ENCODE measurements at places on chromosomes 7 and 10.

GRCh38 chr7:43612599-43613589 is 30.0 kb downstream of the STK17A start:
- DNase-seq, result peak; percentile 24

DNA sequence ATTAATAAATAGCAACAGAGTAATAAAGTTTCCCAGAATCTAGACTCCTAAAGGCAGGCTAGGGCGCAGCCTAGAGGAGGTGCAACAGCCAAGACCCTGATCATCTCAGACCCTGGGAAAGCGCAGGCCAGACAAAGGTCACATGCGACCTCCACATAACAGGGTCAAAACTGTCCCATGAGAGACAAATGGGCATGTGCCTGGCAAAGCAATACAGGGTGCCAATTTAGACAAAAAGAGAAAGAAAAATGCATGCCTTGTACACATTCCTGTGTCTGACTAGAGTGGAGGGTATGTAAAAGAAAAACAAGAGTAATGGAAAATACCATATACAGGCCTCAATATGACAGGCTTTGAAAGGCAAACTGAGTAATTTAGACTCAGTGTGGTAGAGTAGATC is 22.2 kb downstream of the MPP7 start:
- no peak for DNase-seq

DNA sequence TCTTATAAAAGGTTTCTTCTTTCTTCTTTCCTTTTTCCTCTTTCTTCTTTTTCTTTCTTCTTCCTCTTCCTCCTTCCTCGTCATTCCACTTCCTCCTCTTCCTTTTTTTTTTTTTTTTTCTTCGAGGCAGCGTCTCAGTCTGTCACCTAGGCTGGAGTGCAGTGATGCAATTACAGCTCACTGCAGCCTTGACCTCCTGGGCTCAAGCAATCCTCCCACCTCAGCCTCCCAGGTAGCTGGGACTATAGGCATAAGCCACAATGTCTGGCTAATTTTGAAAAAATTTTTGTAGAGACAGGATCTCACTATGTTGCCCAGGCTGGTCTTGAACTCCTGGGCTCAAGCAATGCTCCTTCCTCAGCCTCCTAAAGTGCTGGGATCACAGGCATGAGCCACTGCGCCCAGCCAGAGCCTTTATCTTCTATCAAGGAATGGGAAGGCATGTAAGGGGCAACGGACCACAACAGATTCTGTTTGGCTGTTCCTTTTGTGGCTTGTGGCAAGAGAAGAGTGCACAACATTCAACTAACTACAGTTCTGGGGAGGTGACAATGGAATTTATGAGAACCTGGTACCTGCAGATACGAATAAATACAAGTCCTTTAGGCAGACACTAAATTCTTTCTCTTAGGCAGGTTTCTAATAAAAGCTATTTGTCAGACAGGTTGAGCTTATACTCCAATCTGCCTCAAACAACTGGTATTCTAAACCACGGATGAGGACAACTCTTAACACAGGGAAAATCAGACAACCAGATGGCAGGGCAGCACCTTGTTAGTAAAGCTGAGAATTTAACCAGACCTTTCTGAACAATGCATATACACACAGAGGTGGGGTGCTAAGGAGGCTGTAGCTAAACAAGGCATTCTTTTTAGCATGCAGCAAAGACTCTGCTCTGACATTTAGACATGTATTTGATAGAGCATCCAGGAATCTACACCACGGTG is 100.3 kb downstream of the DOCK4 start:
- no peak for DNase-seq

DNA sequence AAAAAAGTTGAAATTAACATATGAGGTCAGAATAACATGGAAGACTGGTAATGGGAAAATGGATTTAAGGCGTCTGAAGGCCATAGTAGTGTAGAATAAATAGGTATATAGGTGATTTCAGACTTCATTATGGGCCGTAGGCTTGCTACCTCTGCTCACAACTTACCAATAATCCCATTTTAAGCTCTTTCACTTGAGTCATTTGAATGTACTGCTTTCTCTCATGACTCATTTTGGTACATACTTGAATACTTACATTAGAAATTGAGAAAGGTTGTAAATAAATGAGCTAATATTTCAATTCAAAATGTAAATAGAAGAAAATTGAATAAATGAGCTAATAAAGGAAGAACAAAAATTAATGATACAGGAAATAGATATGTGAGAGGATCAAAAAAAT is 42.2 kb upstream of the NEUROD6 start:
- DNase-seq, result no peak
